ENCODE measurements at places on chromosomes 4 and X. TPM values are rescaled to one million over a fixed set of nuclear protein-coding genes. Genes with fewer than 3 reads are reported as not detected.

The FAAH2 gene
- 10.6 TPM for total RNA-seq

The CTSO gene
- 14.5 TPM for total RNA-seq

DNA sequence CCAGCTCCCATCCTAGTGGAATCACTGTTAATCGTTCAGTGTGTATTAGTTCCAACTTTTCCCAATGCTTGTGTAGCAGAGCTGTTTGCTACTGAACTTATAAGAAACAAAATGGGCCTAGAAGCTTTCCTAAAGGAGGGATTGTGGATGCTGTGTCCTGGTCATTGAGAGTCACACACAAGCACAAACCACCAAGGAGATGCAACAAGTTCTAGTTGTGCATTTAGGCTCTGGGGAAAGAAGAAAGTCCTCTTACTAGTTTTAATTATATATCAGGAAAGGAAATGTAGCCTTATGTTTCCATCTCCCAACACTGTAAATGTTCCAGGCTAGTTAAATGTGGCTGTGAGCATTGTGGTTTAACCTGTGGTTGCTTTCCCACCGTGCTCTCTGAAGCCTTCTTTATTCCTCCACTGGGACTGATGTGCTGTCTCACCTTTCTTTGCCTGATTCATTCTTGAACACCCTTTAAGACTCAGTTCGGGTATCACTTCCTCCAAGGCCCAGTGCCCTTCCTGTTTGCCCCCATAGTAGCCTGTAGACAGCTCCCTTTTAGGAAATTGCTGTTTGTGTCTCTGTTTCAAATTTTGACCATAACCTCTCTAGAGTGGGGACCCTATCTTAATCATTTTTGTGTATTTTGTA is 34.3 kb downstream of the ATP10D start:
- no peaks in the 10 kb centered on the region for H3K36me3 ChIP-seq
- H3K4me1 ChIP-seq: no peaks in the 10 kb centered on the region

DNA sequence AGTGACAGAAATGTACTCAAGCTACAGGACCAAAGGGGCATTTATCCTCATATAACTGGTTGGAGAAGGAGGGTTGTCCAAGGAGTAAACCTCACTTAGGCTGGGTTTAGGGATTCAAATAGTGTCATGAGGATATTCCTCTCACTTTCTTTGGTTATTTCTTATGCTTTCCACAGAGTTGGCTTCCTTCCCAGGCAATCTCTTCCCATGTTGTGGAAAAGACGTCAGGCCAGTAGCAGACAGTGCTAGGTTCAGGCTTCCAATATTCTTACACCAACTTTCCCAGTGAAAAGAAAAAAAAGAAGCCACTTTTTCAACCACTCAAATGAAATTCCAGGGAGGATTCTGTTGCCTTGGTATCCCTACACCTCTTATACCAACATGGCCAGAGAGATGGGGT is 653.0 kb downstream of the C4orf33 start:
- H3K4me3 ChIP-seq: no peak overlapping the region
- H3K36me3 ChIP-seq: no peaks in the 10 kb centered on the region
- H3K27me3 ChIP-seq: no peaks in the 10 kb centered on the region
- H3K27ac ChIP-seq: no peak overlapping the region
- H3K4me1 ChIP-seq: no peaks in the 10 kb centered on the region

- no peaks in the 10 kb centered on the region for H3K27me3 ChIP-seq
- H3K4me1 ChIP-seq: peaks cover 18% of the 10 kb centered on the region
- H3K36me3 ChIP-seq: no peaks in the 10 kb centered on the region
- no peak for DNase-seq
- no peak overlapping the region for H3K4me3 ChIP-seq
Measured at GRCh38 chr4:173449380-173449717, 50.4 kb upstream of the SCRG1 start.

DNA sequence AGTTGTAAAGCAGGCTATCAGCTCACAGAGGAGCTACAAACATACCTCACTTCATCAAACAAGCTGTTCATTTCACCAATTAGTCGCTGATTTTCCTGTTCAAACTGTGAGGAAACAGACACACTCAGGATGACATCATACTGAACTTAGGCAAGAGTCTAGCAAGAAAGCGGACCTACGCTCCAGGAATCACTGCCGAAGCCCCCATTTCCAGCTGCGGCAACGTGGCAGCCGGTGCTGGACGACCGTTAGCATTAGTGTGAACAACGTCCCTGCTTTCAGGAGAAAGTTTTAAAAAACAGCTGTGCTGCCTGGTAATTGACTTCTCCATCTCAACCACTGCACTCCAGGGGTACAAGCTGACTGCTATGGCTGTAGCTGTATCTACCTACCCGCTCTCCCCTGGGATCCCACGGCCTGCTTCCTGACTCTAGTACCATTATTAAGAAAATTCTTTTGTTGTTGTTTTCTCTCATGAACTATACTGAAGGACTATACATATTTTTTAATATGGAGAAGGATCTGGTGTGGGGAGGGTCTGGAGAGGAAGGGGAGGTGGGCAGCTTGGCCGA is 38.3 kb downstream of the NSG1 start:
- peaks cover 34% of the 10 kb centered on the region for H3K36me3 ChIP-seq
- no peak overlapping the region for H3K27ac ChIP-seq
- H3K4me3 ChIP-seq: no peak overlapping the region

DNA sequence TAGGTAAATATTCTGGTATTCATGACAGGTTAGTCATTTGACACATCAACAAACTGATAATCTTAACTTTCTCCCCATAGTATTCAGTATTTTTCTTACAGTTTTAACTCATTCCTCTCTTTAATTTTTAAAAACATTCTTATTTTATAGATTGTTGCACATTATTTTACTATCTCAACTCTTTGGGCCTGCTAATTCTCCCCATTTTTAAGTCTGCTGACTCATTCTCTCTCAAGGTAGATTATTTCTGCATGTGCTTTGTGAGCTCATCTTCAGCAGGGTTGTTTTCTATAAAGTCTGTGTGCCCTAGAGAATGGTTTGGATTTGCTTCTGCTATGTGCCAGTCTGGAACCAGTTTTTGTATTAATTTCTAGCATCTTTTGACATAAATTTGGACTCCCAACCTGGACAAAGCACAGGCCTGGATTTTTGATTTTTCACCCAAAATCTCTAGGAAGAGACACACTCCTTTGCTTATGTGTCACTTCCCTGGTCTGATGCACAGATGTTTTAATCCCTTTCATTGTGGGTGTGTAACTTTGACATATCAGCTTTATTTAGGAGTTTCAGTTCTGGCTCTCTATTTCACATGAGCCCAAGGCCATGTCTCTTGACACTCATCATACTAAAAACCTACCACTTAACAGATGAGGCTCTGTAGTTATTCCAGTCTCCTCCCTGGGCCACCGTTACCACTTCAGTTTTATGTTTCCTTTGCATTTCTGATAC is 194.3 kb upstream of the PGRMC2 start:
- no peak for DNase-seq
- no peak overlapping the region for H3K4me3 ChIP-seq
- H3K27ac ChIP-seq: no peak overlapping the region

All from vagina (tissue), 2 donors.